ENCODE measurements at places on chromosomes 12 and 14.

- no peak overlapping the region for H3K27ac ChIP-seq
- H3K27me3 ChIP-seq, result no peaks in the 10 kb centered on the region
- no peak for DNase-seq
- H3K4me1 ChIP-seq, result no peaks in the 10 kb centered on the region
- no peaks in the 10 kb centered on the region for H3K36me3 ChIP-seq
Measured at GRCh38 chr14:33768458-33768830, 182.4 kb downstream of the EGLN3 start.

GRCh38 chr14:93035917-93036651 lies 79.6 kb downstream of the ITPK1 start:
- peak overlapping the region; percentile 23 for H3K27ac ChIP-seq
- H3K27me3 ChIP-seq, result no peaks in the 10 kb centered on the region
- no peak overlapping the region for H3K4me3 ChIP-seq
- H3K4me1 ChIP-seq, result peaks cover 9% of the 10 kb centered on the region
- peak; percentile 23 for DNase-seq

- no peaks in the 10 kb centered on the region for H3K36me3 ChIP-seq
- peaks cover 15% of the 10 kb centered on the region for H3K27me3 ChIP-seq
- no peak overlapping the region for H3K27ac ChIP-seq
- no peak overlapping the region for H3K4me3 ChIP-seq
- H3K4me1 ChIP-seq, result no peaks in the 10 kb centered on the region
Measured at GRCh38 chr12:58919231-58920101, 838 bp downstream of the LRIG3 start.

- H3K4me3 ChIP-seq, result no peak overlapping the region
- no peaks in the 10 kb centered on the region for H3K36me3 ChIP-seq
- H3K27me3 ChIP-seq, result peaks cover 11% of the 10 kb centered on the region
- no peak for DNase-seq
Measured at GRCh38 chr12:124082687-124083086, 109.7 kb downstream of the ZNF664 start.

GRCh38 chr14:26128931-26129671 lies 468.7 kb downstream of the NOVA1 start:
- H3K4me1 ChIP-seq, result no peaks in the 10 kb centered on the region
- no peak overlapping the region for H3K4me3 ChIP-seq
- H3K36me3 ChIP-seq, result no peaks in the 10 kb centered on the region
- no peaks in the 10 kb centered on the region for H3K27me3 ChIP-seq
- H3K27ac ChIP-seq, result no peak overlapping the region
- DNase-seq, result no peak

DNA sequence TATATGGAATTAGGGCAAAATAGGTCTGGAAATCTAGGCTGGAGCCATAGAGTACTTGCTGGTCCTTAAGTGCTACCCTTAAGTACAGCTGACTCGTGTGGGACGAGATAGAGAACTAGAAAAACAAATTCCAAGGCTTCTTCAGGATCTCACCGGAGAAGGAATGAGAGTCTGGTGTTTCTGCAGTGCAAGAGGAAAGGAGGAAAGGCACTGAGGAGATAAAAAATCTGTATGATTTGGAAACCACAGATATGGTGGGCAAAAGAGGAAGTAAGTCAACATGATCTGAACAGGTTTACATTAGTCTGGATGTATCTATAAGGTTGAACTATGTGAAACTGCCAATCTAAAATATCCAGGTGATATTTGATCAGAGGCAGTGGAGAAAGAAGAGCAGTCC lies 134.4 kb upstream of the SOX5 start:
- no peak for DNase-seq
- no peaks in the 10 kb centered on the region for H3K4me1 ChIP-seq
- no peak overlapping the region for H3K4me3 ChIP-seq

- H3K27ac ChIP-seq, result no peak overlapping the region
- no peaks in the 10 kb centered on the region for H3K36me3 ChIP-seq
- no peak overlapping the region for H3K4me3 ChIP-seq
- H3K4me1 ChIP-seq, result no peaks in the 10 kb centered on the region
- peaks cover 2% of the 10 kb centered on the region for H3K27me3 ChIP-seq
Measured at GRCh38 chr12:95830335-95831089, 28.2 kb upstream of the SNRPF start.

GRCh38 chr12:3261782-3262359 lies 184.7 kb downstream of the TSPAN9 start:
- H3K4me1 ChIP-seq, result no peaks in the 10 kb centered on the region
- H3K27me3 ChIP-seq, result peaks cover 20% of the 10 kb centered on the region
- H3K4me3 ChIP-seq, result no peak overlapping the region
- H3K36me3 ChIP-seq, result no peaks in the 10 kb centered on the region
- H3K27ac ChIP-seq, result no peak overlapping the region

- H3K27ac ChIP-seq, result no peak overlapping the region
- peak overlapping the region; percentile 77 for H3K4me3 ChIP-seq
- no peak for DNase-seq
- peaks cover 69% of the 10 kb centered on the region for H3K4me1 ChIP-seq
Measured at GRCh38 chr12:6871052-6871957, 1.8 kb downstream of the SPSB2 start.

DNA sequence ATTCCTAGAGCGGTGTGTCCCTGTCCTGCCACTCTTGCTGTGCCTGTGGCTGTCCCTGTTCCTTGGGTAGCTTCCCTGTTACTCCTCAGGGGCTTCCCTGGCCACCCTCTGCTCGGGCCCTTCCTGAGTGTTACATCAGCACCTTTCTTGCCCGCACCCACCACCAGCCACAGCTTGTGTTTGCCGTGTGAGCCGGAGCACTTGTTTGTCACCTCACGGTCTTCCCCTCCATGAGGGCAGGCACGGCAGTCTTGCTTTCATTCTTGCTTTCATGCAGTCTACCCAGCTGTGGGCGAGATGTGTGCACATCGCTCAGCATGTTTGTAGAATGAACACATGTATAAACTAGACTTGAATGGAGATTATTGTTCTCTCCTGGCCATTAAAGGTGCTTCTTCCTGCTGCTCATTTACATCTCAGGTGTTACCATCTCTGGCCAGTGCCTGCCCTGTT lies 42.0 kb downstream of the TRAF3 start:
- no peaks in the 10 kb centered on the region for H3K27me3 ChIP-seq
- no peak overlapping the region for H3K4me3 ChIP-seq
- no peaks in the 10 kb centered on the region for H3K36me3 ChIP-seq
- H3K4me1 ChIP-seq, result peaks cover 34% of the 10 kb centered on the region
- DNase-seq, result peak; percentile 10
- H3K27ac ChIP-seq, result peak overlapping the region; percentile 36

- DNase-seq, result no peak
- H3K36me3 ChIP-seq, result no peaks in the 10 kb centered on the region
- H3K27me3 ChIP-seq, result no peaks in the 10 kb centered on the region
Measured at GRCh38 chr14:54942913-54943312, 40.3 kb upstream of the GCH1 start.

- H3K36me3 ChIP-seq, result no peaks in the 10 kb centered on the region
- H3K4me1 ChIP-seq, result no peaks in the 10 kb centered on the region
- H3K4me3 ChIP-seq, result no peak overlapping the region
- DNase-seq, result no peak
- H3K27me3 ChIP-seq, result no peaks in the 10 kb centered on the region
- H3K27ac ChIP-seq, result no peak overlapping the region
Measured at GRCh38 chr12:119838826-119839600, 38.1 kb downstream of the CIT start.

DNA sequence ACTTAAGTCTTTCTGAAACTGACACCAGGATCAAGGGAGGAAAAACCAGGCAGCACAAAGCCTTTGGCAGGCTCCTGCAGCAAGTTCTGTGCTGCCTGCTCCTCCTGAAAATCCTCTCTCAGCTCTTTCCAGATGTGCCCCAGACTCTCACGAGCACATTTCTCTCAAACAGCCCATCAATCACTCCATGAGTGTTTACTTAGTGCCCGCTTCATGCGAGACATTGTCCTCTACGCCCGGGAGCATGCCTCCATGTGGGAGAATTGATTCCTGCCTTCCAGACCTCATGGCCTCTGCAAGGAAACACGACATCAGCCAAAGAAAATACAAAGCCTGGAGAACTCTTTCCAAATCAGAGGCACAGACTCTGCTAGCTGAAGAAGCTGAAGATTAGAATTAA lies 46.5 kb upstream of the TSPAN11 start:
- peaks cover 26% of the 10 kb centered on the region for H3K27me3 ChIP-seq
- DNase-seq, result no peak
- H3K4me1 ChIP-seq, result no peaks in the 10 kb centered on the region
- no peak overlapping the region for H3K27ac ChIP-seq
- no peak overlapping the region for H3K4me3 ChIP-seq
- H3K36me3 ChIP-seq, result no peaks in the 10 kb centered on the region

- H3K4me1 ChIP-seq, result peaks cover 51% of the 10 kb centered on the region
- H3K4me3 ChIP-seq, result no peak overlapping the region
- H3K27ac ChIP-seq, result no peak overlapping the region
- H3K27me3 ChIP-seq, result no peaks in the 10 kb centered on the region
- DNase-seq, result no peak
Measured at GRCh38 chr12:113226696-113227568, 5.7 kb downstream of the TPCN1 start.

- no peaks in the 10 kb centered on the region for H3K27me3 ChIP-seq
- no peak for DNase-seq
- no peak overlapping the region for H3K27ac ChIP-seq
- no peaks in the 10 kb centered on the region for H3K36me3 ChIP-seq
Measured at GRCh38 chr12:76890151-76891143, 11.6 kb upstream of the CSRP2 start.

DNA sequence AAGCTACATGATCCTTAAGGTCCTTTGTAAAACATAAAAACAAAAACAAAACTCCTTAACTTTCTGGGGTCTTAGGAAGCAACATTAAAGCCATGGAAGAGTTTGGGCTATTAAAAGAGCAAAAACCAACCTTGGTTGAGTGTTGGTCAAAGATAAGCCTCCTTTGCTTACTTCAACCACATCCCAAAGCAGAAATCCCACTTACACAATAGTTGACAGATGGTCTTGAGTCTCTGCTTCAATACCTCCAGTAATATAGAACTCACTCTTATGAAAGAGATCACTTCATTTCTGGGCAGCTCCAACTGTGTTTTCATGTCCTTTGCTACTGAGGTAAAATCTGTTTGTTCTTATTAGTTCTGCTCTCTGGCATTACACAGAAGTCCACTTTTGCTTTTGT lies 125.8 kb downstream of the SLC38A4 start:
- H3K4me3 ChIP-seq, result no peak overlapping the region
- H3K27ac ChIP-seq, result no peak overlapping the region

GRCh38 chr12:52617403-52617785 lies 965 bp downstream of the KRT73 start:
- no peak overlapping the region for H3K27ac ChIP-seq
- peaks cover 2% of the 10 kb centered on the region for H3K27me3 ChIP-seq
- H3K36me3 ChIP-seq, result no peaks in the 10 kb centered on the region
- peaks cover 52% of the 10 kb centered on the region for H3K4me1 ChIP-seq

DNA sequence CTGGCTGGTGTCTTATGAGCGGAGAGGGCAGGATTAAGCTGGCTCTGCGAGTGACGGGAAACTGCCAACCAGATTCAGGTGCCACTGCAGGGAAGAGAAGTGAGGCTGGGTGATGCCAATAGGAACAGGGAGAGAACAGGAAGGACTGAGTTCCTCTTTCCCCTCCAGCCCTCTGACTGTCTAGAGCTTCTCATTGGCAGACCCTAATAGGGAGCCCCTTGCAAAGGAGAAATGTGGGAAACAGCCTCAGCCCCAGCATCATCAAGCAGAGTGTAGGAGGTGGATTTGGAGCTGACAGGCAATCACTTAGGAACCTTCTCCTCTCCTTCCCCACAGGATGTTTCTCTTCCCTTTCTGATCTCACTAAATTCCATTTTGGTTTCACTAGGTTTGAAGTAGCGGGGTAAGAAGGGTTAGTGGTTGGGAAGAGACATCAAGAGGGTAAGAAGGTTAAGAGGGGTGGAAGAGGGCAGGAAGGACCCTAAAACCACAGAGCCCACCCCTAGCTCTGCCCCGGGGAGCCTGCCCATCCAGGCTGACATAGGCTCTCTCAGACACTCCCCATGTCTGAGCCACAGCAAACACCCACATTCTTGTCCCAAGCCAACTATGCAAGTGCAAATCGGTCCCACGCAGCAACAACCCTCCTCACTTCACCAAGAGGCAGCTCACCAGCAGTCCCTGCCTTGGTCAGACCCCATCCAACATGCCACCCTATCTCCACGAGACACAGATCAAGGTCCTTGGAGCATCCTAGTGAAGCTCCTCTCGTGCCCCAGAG lies 111.1 kb downstream of the STAB2 start:
- H3K4me1 ChIP-seq, result no peaks in the 10 kb centered on the region
- no peak for DNase-seq
- no peak overlapping the region for H3K4me3 ChIP-seq
- no peaks in the 10 kb centered on the region for H3K36me3 ChIP-seq
- no peaks in the 10 kb centered on the region for H3K27me3 ChIP-seq

DNA sequence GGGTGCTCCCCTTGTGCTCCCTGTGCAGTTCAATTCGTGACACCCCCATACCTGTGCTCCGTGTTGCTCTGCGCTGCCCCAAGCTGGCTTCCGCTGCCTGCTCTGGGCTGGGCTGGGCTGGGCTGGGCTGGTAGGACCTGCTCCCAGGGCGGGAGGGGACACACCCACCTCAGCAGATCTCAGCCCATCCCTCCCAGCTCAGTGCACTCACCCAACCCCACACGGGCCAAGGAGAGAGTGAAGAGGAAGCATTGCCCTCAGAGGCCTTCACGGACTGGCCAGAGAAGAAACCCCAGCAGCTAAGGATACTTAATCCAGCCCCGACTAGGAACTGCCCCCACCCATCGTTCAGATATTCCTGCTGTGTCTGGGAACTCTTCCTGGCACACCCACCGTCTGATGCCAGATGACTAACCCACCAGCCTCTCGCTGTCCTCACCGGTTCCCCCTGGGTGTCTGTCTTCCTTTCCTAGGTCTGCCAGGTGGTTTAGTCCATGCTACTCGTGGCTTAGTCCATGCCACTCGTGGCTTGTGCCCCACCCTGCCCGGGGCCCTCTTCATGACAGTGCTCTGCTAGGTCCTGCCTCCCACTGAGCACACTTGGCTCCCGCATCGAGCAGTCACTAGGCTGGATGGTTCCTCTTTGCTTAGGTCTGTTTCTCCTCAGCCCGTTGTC lies at the start of gene LPAR5:
Gene LPAR5 (minus strand): TSS at position 104 of the 676 bp plus-strand sequence. CDS start 14,711 bp downstream, outside the sequence.
- H3K36me3 ChIP-seq, result no peaks in the 10 kb centered on the region
- peaks cover 29% of the 10 kb centered on the region for H3K4me1 ChIP-seq
- DNase-seq, result no peak
- peak within 1 kb of the TSS; percentile 45 for H3K4me3 ChIP-seq

- no peaks in the 10 kb centered on the region for H3K36me3 ChIP-seq
- DNase-seq, result no peak
- no peak overlapping the region for H3K27ac ChIP-seq
- H3K4me3 ChIP-seq, result no peak overlapping the region
- H3K4me1 ChIP-seq, result peaks cover 22% of the 10 kb centered on the region
Measured at GRCh38 chr12:104502638-104503037, 45.9 kb downstream of the CHST11 start.

DNA sequence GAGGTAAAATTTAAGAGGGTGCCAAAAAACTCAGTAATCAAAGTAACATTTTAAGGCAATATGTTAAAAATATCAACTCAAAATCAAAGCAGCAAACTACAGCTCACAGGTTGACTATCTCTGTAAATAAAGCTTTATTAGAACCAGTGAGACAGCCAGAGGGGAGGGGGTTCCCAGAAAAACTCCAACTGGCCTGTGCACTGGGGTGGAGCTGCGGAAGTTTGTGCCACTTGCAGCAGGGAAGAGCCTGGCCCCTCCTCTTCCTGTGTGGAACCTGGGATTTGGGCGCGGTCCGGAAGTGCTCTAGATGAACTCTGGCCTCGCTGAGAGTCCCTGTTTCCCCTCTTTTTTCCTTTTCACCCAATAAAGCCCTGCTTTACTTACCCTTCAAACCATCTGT lies 8.1 kb downstream of the STON2 start:
- H3K27ac ChIP-seq, result no peak overlapping the region
- no peak overlapping the region for H3K4me3 ChIP-seq
- no peaks in the 10 kb centered on the region for H3K4me1 ChIP-seq
- DNase-seq, result no peak
- no peaks in the 10 kb centered on the region for H3K36me3 ChIP-seq
- H3K27me3 ChIP-seq, result no peaks in the 10 kb centered on the region

GRCh38 chr12:49976557-49976956 lies 3.8 kb downstream of the AQP6 start:
- H3K27ac ChIP-seq, result no peak overlapping the region
- H3K27me3 ChIP-seq, result no peaks in the 10 kb centered on the region
- no peak overlapping the region for H3K4me3 ChIP-seq

Data from T-cell (primary cell).